ENCODE measurements at places on chromosomes 5 and 9.
A peak's percentile ranks its signal among the peaks of the same experiment; 100 is the strongest.

DNA sequence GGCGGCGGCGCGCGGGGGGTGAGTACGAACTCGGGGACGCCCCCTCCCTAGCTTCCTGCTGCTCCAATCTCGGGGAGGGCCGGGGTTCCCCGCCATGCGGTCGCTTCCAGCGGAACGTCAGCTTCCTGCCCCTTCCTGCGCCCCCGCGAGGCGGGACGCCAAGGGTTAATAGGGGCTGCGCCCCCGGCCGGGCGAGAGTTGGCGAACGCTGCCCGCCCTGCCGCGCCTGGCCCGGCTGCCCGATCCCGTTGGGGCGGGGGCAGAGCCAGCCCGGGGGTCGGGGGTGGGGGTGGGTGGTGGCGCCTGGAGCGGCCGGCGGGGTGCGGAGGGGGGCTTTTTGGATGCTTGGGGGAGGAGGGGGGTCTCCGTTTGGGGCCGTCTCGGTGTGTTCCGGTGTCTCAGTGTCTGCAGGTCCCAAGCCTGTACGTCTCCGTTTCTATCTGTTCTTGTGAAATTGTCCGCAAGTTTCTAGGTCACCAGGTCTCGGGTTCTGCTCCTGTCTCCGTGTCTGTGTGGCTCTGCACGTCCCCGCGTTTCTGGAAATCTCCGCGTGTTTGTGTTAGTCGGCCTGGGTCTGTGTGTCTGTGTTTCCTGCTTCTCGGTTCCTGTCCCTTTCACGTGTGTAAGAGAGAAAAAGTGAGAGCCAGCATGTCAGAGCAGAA is 789 bp downstream of the COL27A1 start:
- DNase-seq: no peak

DNA sequence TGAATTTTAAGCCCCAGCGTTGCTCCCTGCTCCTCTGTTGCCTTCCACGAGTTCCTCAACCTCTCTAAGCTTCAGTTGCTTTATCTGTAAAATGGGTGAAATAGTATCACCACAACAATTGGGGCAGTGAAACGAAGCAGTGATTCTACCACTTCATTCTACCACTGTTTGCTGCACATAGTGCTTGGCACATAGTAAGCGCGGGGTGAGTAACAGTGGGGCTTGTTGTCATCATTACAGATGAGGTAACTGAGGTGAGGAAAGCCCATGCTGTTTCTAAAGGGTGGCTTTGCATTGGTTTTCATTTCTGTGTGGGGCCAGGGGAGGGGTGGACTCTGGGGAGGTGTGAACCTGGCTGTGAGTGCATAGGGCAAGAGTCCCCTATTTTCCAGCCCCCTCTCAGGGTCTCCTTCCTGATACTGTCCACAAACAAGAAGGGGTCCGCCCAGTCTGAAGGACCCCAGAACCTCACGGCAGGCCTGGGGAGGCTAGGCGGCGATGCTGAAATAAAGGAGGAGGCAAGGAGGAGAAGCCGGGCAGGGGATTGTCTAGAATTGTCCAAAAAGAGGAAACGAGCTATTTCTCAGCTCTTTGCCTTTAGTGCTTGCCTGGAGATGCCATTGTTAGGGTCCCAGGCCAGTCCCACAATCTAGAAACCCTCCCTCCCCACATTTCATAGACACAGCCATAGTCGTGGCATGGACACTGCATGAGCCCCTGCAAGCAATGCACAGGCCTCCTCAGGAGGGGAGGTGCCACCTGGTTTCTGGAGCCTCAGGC is 65.6 kb downstream of the IL6ST start:
- no peak for DNase-seq

GRCh38 chr5:54159153-54159892 is 151.1 kb downstream of the ARL15 start:
- DNase-seq: no peak

DNA sequence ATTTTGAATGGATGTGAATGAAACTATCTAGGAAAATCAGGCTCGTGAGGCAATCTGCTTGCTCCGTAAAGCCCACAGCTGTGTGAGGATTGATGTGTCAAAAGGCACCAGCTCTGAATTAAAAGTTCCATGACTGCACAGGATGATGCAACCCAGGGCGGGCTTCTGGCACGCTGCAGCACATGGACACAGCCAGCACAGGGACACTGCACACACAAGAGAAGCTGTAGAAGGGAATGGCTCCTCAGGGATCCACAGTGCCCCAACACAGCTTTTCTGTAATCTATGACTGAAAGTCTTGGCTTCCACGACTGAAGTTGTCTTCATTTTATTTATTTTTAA is 151.0 kb downstream of the GCNT1 start:
- DNase-seq: peak; percentile 47

DNA sequence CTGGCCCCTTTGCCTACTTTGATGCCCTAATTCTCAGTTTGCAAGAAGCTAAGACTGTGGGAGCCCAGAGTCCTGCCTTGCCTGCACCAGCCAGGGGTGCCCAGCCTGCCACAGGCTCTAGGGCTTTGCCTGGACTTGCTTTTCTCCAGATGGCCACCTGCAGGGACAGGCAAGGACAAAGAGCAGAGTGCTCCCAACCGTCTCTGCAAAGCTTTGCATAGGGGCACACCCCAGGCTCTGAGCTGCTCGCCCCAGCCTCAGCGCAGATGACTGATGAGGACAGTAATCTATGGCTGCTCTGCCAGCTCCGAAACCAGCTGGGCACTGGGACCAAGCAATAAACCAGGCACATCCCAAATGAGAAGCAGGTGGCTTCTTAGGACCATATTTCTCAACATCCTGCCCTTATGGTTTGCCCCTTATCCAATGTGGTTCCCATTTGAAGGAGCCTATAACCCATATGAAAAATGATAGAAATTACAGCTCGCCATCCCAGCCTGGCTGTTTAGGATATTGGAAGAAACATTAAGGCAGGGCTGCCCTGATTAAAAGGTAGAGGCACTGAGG is 25.4 kb upstream of the TCF7 start:
- DNase-seq: no peak

DNA sequence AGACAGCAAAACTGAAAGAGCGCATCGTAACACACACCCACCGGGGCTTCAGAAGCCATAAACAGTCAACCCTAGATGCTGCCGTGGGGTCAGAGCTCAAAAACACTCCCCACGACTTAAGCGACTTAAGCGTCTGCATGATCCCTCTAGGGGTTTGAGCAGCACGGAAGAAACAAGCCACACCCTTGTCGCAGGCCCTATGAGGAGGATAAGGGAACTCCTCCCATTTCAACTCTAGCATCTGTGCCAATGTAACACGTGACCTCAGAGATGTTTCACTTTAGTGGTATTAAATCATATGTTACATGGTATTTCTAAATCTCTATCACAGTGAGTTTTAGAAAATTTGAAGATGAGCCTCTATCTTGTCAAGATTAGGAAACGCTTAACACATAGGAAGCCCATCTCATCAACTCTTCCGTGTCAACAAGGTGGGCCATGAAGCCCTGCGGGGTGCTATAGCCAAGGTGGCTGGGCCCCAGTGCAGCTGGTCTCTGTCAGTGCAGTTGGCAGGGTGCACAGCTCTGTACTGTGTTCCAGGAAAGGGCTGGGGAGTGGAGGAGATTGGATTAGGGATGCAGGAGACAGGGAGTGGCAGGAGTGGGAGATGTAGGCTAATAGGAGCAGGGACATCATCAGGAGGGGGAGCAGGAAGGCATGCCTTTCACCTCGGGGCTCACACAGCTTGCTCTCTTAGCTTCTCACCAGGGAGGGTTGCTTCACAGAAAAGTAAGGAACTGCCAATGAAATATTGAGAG is 33.1 kb downstream of the ZCCHC9 start:
- DNase-seq: no peak

DNA sequence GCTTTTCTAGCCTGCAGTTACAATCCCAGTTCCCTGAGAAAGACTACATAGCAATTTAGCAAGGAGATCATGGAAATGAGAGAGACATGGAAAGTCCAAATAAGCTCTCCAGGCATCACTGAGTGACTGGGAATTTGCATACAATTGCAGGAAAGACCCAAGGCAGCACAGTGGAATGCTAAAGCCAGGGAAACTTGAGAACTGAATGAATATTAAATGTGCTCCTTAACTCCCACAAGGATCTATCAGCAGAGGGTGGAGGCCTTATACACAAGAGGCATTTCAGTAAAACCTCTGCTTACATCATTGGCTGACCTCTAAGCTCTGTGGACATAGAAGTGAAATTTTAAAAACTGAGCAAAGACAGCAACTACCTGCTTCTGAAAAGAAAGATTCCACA is 355.6 kb upstream of the DAB2 start:
- no peak for DNase-seq

DNA sequence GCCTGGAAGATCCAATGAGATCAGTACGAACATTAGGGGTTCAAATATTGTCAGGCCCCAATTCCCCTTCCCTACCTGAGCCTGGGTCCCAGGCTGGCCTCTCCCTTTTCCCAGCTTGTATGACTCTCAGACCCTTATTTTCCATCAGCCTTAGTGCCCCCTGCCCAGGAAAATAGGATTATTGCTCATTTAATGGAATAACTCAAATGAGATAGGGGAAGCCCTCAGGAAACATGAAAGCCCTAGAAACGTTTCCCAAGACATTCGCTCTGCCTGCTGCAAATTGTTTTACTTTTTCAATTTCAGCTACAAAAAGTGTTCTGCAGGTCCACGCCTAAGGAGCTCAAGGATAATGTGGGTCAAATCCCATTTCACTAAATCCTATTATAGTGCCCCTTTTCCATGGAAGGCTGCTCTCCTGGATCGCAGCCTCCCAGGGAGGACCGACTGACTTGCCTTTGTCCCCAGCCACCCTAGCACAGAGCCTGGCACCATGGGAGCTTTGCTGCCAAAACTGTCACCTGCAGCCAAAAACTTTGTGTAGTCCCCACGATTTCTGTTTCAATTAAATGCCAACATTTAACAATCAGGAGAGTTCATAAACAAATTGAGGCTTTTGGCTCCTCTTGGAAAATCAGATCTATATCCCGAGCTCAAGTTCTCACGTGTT is 46.9 kb downstream of the THOC3 start:
- no peak for DNase-seq

DNA sequence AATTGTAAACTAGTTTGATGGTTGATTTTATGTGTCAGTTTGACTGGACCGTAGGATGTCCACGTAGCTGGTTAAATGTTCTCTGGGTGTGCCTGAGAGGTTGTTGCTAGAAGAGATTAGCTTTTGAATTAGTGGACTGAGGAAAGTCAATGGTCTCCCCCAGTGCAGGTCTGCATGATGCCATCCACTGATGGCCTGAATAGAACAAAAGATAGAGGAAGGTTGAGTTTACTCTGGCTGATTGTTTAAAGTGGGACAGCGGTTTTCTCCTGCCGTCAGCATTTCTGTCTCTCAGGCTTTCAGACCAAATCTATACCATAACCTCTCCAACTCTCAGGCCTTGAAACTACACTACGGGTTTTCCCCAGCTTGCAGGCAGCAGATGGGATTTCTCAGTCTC is 899.2 kb upstream of the WWC1 start:
- DNase-seq: no peak

DNA sequence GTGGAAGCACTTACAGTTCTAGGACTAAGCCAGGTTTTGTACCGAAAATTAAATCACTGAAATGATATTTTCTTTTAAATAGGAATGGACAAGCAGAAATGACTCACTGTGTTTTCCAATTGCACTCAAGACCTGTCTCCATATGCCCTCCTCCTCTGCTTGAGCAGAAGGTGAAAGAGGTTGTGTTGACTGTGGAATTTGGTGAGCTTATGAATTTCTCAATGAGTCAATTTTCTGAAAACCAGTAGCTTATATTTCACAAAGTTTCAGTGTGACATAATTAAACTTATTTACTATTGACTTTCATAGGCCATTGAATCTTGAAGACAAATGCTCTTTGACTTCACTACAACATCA is 249.9 kb downstream of the NPR3 start:
- DNase-seq: no peak

DNA sequence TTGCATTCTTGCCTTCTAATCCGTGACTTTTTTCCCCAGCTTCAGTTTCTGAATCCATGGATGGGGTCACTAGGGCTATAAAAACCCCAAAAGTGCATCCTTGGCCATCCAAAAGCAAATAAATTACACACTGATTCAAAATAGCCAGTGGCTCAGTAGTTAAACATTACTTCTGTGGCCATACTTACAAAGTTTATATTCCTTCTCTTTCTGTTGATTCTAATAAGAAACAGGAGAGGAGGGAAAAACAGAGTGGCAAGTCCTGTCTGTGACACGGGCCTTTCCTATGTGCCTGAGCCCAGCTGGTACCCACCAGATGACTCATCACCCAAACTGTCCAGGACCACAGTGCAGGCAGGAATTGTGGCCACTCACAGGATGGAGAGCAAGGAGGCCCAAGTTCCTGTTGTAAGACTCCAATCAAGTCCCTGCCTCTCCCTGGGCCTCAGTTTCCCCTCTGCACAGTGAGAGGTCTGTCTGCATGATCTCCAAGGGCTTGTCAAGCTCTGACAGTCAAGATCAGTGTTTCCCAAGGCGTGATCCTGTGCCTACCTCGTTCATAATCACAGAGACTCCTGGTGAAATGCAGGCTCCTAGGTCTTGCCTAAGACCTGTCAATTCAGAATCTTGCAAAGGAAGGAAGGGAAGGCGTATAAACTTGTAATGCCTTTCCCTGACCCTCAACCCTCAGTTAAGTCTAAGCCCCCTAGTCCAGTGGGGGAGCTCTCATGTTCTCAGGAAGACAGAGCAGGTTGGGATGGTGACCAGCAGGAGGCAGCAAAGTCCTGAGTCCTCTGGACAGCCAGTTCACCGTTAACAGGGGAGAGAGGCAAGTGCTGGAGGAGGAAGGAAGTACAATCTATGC is 29.5 kb downstream of the TNIP1 start:
- DNase-seq: no peak

DNA sequence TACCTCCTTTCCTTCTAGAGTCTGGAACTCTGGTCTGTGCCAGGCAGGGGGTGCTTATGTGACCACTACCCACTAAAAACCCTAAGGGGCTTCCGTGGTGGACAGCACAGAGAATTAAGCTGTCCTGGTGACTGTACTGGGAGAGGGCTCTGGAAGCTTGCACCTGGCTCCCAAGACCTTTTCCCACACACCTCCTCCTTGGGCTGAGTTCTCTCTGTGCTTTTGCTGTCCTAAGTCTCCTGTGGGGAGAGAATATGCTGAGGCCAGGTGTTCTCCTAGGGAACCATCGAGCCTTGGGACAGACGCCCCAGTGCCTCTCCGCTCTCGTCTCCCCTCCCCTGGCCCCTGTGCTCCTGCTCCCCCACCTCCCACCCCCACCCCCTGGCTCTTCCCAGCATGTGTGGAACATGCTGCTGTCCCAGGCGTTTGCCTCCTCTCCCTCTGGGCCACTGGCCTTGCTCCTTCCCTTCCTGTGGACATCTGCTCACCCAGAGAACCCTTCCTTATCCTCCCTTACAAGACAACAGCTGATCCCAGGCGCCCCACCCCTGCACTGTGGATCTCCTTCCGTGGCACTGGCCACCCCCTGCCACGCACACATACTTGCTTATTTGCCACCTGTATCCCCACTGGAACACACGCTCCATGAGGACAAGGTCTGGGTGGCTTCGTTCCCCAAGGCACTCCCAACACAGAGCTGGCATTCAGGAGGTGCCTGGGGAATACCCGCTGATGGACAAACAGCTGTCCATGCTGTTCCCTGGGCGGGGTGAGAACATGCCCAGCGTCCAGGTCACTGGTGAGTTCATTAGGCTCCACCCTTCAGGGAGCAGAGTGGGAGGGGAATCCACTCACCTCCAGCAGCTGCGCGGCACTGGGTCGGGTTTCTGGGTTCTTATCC is 83.0 kb downstream of the STK10 start:
- DNase-seq: no peak
